ENCODE measurements at places on chromosomes 16 and 17.
A peak's percentile ranks its signal among the peaks of the same experiment; 100 is the strongest.

- DNase-seq = no peak
Measured at GRCh38 chr17:10754109-10754508, 24.3 kb upstream of the TMEM220 start.

DNA sequence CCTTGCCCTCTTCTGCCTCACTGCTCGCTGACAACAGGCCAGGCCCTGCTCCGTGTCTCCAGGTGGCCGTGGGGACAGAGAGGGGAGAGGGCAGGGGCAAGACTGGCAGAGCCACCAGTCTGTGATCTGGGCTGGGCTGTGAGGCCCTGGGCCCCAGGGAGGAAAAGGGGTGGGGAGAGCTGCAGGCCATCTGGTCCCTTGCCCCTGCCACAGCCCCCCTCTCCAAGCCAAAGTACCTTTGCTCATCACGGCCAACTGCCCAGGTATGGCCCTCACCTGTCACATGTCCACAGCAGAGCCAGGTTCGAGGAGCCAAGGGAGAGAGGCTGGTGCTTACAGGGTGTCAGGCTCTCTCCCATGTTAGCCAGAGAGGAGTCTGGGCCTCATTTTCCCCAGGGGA, 91.4 kb upstream of the LHX1 start:
- DNase-seq = no peak

DNA sequence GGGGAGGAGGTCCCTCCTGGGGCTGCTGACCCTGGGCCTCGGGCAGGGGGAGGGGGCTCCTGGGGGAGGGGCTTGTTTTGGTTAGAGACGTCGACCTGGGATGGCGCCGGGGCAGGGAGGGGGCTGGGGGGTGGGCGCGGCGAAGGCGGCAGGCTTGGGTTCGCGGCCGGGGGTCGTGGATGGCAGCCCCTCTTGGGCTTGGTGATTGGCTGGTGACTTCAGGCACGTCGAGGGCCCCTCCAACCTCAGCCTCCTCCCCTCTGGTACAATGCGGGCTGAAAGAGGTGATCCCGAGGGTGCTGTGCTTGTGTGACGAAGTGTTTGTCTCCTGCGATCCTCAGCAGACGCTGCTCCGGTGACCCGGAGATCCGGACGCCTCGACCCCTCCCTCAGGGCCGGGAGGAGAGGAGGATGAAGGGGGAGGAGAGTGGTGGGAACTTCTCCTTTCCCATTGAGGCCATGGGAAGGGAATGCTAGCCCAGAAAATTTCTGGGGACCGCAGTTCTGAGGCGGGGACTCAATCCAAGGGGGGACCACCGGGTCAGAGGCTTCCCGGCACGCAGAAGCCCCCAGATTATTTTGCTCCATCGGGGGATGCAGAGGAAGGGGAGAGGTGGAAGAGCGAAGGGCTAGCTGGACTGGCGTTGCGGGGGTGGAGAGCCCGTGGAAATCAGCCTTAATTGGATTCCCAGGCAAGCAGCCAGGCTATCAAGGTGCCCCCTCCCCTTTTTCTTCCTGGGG, 43.9 kb downstream of the RAI1 start:
- no peak for DNase-seq

GRCh38 chr17:699345-699744, 15.3 kb downstream of the VPS53 start:
- no peak for DNase-seq

DNA sequence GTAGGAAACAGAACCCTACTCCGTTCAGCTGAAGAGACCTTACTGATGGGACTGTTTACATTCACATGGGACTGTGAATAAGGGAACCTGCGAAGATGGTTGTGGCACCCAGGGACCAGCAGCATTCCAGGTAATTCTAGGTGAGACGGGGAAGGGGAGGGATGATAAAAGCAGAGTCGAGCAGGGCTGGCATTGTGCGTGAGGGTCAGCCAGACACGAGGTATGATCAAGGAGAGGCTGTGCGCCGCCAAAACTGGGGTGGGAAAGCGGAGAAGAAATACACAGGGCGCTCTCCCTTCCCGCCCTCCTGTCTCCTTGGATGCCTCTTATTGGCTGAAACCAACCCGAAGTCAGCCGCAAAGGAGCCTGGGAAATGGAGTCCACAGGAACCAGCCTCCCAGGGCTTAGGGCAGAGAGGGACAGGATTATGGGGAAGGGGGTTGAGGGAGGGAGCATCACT, 38.4 kb upstream of the CSNK2A2 start:
- peak; percentile 64 for DNase-seq

- DNase-seq = no peak
Measured at GRCh38 chr17:13743906-13744305, 142.2 kb upstream of the HS3ST3A1 start.

GRCh38 chr16:1150511-1150982, 2.4 kb upstream of the CACNA1H start:
- DNase-seq = no peak

DNA sequence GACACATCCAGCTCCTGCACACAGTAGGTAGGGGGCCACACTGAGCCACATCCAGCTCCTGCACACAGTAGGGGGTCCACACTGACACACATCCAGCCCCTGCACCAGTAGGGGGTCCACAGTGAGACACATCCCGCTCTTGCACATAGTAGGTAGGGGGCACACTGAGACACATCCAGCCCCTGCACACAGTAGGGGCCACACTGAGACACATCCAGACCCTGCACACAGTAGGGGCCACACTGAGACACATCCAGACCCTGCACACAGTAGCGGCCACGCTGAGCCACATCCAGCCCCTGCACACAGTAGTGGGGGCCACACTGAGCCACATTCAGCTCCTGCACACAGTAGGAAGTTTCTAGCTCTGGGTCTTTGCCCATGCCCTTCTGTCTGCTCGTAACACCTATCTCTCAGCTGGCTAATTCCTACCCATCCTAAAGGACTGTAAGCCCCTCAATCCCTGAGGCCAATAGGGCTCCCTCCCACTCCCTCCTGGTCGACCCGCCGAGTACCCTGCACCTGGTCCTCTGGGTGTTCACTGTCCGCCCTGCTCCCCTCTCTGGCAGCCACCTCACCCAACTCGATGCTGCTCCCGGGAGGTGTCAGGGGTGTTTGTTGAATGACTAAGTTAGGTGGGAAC, 9.4 kb upstream of the ATP2A3 start:
- DNase-seq = no peak

DNA sequence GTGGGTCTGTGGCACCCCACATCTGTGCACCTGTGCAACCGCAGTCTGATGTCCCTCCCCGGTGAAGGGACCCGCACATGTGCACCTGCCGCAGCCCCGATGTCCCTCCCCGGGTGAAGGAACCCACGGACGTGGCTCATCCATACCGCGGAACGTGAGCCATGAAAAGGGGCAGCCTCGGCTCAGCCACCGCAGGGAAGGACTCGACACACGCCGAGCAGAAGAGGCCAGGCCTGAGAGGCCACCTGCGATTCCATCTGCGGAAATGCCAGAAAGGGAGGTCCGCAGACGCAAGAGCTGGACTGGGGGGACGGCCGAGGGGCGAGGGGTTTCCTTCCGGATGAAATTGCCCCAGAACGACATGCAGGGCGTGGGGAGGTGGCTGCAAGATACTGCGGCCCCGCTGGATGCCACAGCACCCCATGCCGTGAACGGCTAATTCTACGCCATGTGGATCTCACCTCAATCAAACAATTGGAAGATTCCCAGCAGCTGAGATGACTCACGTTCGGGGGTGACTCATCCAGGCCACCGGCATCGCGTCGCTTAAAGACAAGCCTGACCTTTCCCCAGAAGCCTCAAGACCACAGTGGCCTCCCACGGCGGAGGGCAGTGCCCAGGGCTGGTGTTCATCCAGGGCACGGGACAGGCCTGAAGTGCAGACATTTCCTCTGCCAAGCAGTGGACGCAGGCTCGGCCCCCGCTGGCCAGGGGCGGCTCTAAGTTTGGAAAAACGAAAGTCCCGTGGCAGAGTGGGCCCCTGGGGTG, 21.0 kb downstream of the SOX8 start:
- peak; percentile 80 for DNase-seq

DNA sequence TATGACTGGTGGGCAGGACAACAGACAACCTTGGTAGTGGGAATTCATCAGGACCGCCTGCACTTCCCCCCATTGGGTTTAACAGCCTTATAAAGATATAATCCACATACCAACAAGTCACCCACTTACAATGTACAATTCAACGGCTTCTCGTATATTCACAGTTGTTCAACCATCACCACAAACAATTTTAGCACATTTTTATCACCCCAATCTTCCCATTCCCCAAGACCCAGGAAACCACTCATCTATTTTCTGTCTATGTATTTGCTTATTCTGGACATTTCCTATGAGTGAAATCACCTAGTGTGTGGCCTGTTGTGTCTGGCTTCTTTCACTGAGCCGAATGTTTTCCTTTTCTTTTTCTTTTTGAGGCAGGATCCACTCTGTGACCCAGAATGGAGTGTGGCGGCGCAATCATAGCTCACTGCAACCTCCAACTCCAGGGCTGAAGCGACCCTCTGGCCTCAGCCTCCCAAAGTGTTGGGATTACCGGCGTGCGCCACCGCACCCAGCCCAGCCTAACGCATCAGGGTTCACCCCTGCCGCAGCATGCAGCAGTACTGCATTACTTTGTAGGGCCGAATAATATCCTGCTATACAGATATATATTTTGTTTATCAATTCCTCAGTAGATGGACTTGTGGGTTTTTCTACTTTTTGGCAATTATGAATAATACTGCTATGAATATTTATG, 10.9 kb downstream of the ANKS3 start:
- no peak for DNase-seq

GRCh38 chr16:84138824-84139627, 6.0 kb downstream of the HSDL1 start:
- no peak for DNase-seq

- no peak for DNase-seq
Measured at GRCh38 chr16:73858326-73858725, 438.3 kb upstream of the PSMD7 start.

GRCh38 chr17:3886776-3887175, 6.1 kb downstream of the CAMKK1 start:
- no peak for DNase-seq

GRCh38 chr17:45396496-45397205, 36.0 kb downstream of the ARHGAP27 start:
- no peak for DNase-seq

GRCh38 chr16:85839681-85840240, 40.3 kb downstream of the COX4I1 start:
- no peak for DNase-seq

DNA sequence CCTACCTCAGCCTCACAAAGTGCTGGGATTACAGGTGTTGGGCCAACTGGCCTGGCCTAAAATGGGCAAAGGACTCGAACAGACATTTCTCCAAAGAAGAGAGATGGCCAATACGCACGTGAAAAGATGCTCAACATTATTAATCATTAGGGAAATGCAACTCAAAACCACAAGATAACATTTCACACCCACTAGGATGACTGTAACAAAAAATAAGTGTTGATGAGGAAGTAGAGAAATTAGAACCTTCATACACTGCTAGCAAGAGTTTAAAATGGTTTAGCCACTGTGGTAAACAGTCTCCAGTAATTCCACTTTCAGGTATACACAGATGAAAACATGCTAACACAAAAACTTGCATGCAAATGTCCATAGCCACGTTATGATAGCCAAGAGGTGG, 5.7 kb downstream of the TMED6 start:
- DNase-seq = no peak

DNA sequence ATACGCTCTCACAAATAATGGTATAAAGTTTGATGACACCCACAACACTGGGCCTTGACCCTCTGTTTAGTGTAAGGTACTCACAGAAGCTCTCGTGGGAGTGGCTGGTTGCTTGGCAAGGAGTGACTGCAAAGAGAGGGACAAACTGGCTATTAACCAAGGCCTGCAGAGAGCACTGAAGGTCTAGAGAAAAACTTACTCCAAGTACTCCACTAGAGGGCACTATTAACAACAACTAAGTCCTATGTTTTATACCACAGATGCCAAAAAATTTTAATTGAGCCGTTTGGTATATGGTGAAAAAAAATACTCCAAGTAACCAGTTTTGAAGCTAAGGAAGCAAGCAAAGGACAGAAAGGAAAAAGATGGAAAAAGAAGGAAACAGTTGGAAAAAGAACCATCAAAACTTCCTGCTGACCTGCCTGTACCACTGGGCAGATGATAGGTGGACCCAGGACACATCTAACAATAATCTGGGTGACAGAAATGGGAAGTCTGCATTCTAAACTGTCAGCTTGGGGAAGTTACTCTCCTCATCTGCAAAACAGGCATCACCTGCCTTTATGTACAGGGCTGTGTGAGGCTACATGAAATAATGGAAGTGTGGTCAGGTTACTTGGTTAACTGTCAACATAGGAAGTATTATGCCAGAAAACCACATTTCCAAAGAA, 23.2 kb downstream of the DYNC1LI2 start:
- DNase-seq = no peak

DNA sequence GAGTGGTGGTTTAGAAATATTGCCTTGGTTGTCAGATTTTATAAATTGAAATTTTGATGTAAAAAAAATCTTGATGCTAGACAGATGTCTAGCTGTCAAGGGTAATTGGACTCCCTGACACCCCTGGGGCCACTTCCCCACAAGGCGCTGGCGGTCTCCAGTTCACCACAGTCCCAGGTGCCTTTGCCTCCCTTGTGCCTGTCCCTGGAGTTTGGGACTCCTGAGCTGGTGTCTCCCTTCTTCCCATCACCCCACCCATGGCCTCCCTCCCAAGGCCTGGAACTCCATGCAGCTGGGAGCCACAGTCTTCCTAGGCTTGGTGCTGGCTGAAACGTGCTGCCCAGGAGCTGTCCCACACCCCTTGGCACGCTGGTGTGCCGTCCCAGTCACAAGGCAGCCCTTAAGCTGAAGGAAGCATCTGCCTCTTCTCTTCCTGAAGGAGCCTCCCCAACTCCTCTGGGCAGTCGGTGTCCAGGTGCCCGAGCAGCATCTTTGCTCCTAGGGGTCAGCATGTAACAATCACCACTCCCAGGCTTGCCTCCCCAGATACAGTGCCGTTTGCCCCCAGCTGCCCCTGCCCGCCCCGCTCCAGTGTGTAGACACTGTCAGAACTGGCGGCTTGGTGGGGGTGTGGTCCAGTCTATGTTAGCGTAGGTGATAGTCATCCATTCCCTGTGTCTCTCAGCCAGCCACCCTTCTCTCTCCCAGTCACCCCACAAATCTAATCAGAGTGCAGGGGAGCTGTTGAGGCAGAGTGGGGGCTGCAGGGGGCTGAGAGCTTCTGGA, 26.2 kb downstream of the POLR3E start:
- no peak for DNase-seq

DNA sequence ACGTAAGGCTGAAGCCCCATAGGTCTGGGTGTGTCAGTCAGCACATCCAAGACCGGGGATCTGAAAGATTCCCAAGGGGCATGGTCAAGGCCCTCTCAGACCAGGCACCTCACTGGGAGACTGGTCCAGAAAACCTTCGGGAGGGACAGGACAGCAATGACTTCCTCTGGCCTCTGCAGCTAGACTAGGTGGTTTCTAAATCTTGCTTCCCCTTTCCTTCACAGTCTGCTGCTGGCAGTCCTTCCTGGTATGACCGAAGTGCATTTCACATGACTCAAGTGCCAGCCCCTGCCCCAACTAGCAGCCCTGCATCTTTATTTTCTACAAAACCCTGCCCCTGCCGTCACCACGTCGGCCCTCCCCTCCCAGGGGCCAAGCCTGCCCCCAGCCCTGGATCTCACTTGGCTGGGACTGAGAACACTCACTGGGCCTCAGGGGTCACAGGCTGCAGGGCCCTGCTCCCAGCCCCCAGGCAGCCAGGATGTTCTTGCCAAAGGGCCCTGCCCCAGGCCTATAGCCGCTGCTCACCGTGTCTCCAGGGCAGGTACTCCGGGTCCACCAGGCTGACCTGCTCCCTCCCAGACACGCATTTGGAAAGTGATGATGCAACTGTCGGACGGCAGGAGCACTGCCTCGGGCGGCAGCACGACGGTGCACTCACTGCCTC, 18.3 kb downstream of the POLR3K start:
- DNase-seq = no peak

All from activated CD4-positive, alpha-beta T cell treated with anti-CD3 and anti-CD28 coated beads for 24 hours (primary cell).